D721Med (cell line): ENCODE measurements at places on chromosomes 1 and 21.

- peak; percentile 100 for DNase-seq
Measured at GRCh38 chr1:155176544-155177071, 3.0 kb downstream of the TRIM46 start.

DNA sequence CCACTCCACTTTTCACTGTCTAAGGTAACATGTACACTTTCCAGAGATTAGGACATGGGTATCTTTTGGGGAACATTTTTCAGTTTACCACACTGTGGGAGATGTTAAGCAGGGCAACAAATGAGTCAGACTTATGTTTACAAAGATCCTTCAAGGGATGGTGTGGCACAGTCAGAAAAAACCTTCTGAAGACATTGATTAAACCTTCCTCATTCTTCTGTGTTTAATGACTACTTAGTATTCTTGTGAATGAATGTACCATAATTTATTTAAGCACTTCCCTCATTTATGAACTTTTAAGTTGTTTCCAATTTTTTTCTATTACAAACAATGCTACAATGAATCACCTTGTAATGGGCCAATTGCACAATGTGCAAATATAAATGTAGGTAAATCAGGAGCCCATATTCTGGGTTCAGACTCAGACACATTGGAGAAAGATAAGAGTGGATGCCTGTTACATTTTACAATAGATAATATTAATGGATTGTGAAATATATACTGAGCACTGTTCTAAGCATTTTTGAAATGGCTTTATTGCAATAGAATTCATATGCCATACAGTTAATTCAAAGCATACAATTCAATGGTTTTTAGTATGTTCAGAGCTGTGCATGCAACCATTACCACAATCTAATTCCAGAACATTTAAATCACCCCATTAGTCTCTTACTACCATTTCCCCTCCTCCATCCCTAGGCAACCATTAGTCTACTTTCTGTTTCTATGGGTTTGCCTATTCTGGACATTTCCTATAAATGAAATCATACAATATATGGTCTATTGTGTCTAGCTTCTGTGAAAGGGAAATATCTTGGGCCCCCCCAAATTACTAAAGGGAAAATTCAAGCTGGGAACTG lies 1.9 kb upstream of the SFT2D2 start:
- no peak for DNase-seq

GRCh38 chr1:119713039-119713748 lies 1.5 kb downstream of the PHGDH start:
- no peak for DNase-seq

GRCh38 chr1:42776502-42776901 lies 8.3 kb upstream of the TMEM269 start:
- no peak for DNase-seq

DNA sequence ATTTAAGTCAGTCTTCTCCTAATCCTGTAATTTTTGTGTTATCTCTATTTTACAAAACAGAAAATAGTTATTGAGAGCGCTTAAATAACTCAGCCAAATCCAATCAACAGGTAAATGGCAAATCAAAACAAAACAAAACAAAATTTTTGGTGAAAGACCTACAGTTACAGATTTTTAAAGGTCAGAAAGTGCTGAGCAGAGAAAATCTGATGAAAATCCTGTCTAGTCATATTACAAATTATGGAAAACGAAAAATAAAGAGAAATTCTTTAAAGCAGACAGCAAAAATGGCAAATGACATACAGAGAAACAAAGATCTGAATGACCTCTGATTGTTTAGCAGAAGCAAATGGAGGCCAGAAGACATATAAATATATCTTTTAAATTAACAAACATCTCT lies 482.4 kb downstream of the PCP4 start:
- no peak for DNase-seq

DNA sequence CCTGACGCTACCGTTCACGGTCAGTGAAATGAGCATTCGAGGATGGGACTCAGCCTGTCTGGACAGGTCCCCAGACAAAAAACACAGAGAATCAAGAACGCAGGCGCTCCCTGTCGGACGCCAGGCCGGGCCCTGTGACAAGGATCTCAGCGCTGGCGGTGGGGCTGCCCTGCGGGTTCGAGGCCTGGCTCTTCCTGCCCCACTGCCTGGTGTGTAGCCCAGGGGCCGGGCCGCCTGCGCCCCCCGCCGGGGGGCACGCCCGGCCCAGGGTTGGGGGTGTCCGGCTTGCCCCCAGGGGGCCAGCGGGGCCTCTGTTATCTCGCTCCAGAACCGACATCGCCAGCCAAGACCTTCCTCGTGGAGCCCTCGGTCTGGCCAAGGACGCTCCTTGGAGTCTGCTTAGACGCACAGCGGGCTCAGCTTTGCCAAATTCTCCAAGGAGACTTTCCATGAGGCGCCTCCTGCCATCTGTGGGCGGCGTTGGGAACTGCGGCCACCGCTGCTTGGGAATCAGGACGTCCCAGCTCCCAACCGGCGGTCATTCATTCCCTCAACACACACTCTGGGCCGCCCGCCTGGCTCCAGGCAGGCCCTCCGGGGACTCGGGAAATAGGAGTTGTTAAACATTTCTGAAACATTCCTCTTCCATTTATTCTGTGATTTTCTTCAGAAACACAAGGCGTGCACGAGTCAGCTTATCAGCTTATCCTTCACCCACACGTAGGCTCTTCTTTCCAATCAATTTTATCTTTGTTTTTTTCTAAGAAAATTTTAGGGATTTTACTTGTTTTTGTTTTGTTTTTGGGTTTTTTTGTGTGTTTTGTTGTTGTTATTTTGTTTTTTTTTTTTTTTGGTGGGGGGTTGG lies 11.3 kb upstream of the RIPK4 start:
- no peak for DNase-seq

- no peak for DNase-seq
Measured at GRCh38 chr1:243921111-243921510, 71.1 kb upstream of the AKT3 start.

DNA sequence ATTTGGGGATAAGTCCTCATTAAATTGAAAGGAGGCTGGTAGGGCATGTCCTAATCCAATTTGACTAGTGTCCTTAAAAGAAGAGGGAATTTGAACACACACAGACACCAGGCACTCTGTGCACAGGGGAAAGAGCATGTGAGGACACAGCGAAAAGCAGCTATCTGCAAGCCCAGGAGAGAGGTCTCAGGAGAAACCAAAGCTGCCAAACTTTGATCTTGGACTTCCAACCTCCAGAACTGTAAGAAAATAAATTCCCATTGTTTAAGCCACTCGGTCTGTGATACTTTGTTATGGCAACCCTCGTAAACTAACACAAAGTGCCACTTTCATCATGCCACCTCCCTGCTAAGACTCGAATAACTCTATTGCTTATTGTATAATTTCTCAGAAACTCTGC lies 13.8 kb downstream of the PLA2G4A start:
- no peak for DNase-seq

- DNase-seq: no peak
Measured at GRCh38 chr21:17387030-17387617, 125.7 kb upstream of the CXADR start.

- no peak for DNase-seq
Measured at GRCh38 chr1:50342525-50342924, 80.7 kb downstream of the DMRTA2 start.

DNA sequence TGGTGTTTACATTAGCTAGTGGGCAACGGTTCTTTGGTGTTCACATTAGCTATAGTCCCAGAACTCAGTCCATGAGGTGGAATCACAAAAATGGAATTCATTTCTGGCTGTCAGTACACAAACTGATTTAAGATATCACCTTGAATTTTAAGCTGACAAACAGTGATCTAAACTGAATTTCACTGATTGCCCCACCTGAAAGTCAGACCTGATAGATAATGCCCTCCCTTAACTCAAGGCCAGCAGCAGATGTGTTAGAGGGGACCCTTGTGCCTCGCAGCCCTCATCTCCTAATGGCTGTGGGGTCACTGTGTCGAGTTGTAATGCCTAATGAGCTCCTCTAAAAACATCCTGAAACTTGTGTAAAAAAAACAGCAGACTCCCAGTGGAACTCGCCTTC lies 8.6 kb downstream of the ARF1 start:
- peak; percentile 16 for DNase-seq

GRCh38 chr21:42537106-42537742 lies 23.6 kb downstream of the SLC37A1 start:
- DNase-seq: no peak

DNA sequence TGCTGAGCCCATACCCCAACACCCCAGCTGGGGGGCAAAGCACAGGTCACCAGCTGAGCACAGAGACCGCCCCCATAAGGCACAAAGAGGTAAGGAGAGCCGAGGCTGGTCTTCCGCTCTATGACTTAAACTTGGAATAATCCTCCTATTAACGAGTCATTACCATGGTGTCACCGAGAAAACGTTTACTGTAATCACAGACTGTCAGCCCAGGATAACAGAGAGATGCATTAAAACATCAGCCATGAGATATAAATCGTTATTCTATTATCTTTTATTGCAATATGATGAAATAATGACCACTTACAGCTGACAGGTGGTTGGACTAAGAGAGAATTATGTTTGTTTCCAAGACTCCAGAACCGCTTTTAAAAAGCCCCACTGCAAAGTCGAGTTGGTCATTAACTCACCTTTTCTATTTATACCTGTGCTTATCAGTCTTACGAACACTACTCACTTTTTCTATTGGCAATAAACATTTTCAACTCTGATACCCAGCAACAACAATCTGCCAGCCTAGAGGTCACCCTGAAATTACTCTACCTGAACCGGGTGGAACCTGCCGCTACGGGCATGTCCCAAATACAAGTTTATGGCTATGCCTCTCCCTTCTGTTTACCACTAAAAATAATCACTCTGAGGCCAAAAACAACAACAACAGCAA lies 21.5 kb downstream of the NPHP4 start:
- DNase-seq: no peak

DNA sequence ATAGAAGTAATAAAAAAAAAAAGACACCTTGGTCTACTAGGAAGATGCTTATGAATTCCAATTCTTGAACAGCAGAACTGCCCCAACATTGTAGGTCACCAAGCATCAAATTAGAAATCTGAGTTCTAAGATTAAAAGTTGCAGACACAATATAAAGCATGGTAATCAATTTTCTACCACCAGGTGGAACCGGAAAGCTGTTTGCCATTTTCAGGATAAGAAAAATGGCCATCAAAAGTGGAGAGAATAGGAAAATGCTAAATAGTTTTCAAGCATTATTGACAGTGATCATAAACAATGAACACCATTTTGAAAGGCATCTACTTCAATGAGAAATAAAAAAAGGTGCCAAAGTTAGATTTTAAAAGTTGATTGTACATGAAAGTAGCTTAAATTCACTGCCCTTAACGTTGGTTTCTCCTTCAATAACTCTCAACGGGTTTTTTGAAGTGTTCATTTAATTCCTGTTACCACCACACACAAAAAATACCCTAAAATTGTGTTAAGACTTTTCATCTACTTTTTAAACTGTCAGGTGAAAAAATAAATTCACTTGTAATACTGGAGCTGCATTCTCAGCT lies 252.9 kb downstream of the KCNT2 start:
- DNase-seq: no peak

GRCh38 chr1:182329471-182329870 lies 62.1 kb downstream of the GLUL start:
- no peak for DNase-seq

DNA sequence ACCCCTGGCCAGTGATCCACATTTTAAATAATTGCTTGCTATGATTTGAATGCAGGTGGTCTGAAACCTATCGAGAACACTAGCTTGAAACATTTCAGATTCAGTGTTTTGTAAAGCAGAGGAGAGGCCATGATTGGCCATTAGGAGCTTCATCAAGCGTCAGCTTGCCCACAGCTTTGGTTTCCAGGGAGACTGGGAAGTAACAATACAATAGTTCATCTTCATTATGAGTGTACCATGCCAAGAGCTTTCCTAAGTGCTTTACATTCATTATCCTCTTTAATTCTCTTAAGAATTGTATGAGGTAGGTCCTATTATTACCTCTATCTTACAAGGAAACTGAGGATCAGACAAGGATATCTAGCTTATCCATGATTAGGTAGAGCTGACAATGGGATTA lies 27.7 kb upstream of the ATP5PO start:
- no peak for DNase-seq

DNA sequence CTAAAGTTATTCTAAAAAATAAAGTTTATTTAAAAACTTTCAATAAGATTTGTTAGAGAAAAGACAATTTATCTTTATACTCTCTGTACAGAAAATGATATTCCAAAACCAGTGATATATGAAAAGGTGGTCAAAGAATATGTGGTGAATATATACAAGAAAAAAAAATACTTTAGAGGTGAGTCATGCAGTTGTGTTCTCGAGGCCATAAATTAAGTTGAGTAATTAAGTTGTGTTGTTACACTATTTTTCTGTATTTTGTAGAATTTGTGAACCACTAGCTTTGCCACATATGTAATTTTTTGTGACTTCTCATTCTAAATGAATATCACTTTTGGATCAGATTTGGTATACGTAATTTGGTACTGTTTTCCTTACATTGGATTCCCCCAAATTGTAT lies 23.6 kb upstream of the DUSP10 start:
- no peak for DNase-seq

- no peak for DNase-seq
Measured at GRCh38 chr1:207603777-207604176, 41.2 kb upstream of the CR1L start.

- DNase-seq: no peak
Measured at GRCh38 chr1:59215766-59216291, 81.1 kb upstream of the FGGY start.

DNA sequence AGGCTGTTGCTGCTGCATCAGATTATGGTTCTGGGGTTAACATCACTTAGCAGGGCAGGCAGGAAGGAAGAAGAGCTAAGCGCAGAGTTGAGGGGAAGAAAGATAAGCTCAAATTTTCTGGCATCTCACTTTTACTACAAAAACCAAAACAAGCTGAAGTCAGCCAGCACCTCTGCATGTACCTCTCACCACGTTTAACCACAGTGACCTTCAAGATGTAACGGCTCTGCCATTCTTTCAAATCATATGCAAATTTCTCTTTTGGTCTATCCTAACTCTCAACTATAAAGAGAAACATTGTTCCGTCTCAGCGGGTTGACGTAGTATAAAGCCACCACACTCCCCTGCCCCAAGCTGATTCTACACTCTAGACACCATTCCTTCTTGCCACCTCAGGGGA lies 154.4 kb downstream of the OMA1 start:
- no peak for DNase-seq

- no peak for DNase-seq
Measured at GRCh38 chr21:35203093-35203977, 154.2 kb upstream of the RUNX1 start.

GRCh38 chr21:44761747-44762208 lies 39.8 kb downstream of the UBE2G2 start:
- no peak for DNase-seq

DNA sequence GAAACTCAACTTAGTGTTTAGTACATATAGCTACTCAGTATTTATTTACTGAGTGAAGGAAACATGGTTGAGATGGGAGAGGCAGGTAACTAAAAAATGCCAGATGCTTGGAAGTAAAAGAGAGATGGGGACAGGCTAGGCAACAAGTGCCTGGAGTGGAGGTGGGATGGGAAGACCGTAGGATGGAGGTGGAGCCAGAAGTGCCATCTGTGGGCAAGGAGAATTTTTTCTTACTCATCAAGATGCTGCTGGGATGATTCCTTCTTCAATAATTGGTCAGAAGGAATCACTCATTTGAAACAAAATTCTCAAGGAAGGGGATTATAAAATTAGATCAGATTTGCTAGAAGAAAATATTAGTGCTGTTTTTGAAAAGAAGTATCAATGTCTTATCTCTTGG lies 72.9 kb downstream of the IFI44 start:
- no peak for DNase-seq
